ENCODE measurements at places on chromosomes 11 and 22.

- DNase-seq = no peak
Measured at GRCh38 chr11:126561327-126561893, 205.9 kb downstream of the ST3GAL4 start.

- no peak for DNase-seq
Measured at GRCh38 chr11:73267122-73267846, 4.9 kb upstream of the P2RY6 start.

DNA sequence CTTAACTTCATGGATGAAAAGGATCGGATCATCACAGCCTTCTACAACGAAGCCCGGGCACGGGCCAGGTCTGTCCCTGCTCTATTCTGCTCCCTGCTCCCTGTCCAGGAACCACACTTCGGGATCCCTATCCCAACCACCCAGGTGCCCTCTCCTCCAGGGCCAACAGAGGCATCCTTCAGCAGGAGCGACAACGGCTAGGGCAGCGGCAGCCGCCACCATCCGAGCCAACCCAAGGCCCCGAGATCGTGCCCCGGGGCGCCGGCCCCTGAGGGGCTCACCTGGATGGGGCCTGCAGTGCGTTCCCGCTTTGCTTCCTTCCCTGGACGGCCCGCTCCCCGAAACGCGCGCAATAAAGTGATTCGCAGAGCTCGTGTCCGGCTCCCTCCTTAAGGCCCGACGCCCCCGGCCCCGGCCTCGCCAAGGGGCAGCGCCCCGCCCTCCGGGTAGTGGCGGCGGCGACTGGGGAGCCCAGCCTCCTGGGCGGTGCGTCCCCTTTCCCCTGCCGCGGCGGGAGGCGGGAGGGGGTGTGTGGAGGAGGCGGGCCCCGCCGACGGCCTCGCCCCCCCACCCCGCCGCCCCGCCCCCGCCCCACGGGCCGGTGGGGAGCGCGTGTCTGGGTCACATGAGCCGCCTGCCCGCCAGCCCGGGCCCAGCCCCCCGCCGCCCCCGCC is at the start of gene VEGFB:
Gene VEGFB (plus strand): TSS at position 672 of the 674 bp plus-strand sequence. CDS start 250 bp downstream, outside the sequence.
- peak; percentile 19 for DNase-seq

DNA sequence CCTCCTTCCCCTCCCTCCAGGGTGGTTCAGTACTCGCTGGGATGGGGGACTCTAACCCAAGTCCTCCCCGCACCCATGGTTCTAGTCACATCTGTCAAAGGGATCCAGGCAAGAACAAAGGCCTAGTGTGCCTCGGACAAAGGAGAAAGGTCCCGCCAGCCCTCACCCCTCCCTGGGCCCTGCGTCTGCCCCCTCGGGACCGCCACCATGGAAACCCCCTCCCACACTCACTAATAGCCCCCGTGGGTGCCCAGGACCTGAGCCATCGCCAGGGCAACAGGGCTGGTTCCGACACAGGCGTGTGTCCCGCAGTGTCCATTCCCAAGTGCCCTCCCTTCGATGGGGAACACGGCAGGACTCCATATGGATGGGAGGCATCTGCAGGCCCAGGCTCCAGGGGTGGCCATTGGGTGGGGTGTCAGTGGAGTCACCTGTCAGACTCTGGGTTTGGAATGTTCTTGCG is 5.1 kb upstream of the CARNS1 start:
- DNase-seq = no peak

- DNase-seq = no peak
Measured at GRCh38 chr11:34331736-34332135, 26.1 kb downstream of the ABTB2 start.

GRCh38 chr22:24424001-24424900 is 3.1 kb upstream of the ADORA2A start:
- DNase-seq = no peak

GRCh38 chr22:34068001-34068400 is 147.7 kb upstream of the LARGE1 start:
- DNase-seq = no peak

- DNase-seq = no peak
Measured at GRCh38 chr11:87459351-87459750, 421.6 kb downstream of the TMEM135 start.

DNA sequence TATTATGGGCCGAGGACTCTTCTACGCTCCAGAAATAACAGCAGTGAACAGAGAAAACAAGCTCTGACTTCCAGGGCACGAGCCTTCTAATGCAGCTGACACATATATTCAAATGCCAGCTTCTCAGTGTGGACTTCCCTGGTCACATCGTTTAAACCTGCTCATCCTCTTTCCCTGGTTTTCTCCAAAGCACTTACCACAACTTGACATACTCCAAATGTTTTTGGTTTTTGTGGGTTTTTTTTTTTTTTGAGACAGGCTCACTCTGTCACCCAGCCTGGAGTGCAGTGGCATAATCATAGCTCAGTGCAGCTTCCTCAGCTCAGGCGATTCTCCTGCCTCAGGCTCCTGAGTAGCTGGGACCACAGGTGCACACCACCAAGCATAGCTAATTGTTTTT is 105.5 kb downstream of the MICAL3 start:
- no peak for DNase-seq

GRCh38 chr22:11605468-11605981 is 3922.5 kb upstream of the OR11H1 start:
- no peak for DNase-seq

- DNase-seq = no peak
Measured at GRCh38 chr11:65782816-65783228, 2.0 kb upstream of the AP5B1 start.

GRCh38 chr11:5274395-5274794 is 4.7 kb upstream of the HBE1 start:
- no peak for DNase-seq

DNA sequence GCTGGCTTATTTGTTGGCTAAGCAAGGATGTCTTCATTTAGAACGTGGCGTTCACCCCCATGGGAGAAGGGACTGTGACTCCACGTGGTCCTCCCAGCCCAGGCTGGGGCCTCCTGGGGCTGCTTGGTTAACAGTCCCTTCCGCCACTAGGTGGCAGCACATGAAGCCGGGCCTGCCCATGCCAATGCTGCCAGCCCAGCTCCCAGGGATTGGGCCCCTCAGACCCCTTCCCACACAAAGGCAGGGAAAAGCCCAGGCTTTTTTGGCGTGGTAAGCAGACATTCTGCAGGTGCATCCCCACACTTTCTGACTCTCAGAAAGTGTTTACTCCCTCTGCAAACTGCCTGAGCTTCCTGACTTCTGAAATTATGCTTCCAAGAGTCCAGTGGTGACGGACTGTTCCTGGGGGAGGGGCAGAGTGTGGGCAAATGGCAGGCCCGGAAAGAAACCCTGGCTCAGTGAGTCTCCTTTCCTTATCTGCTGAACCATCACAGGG is 3.1 kb downstream of the CBX6 start:
- peak; percentile 75 for DNase-seq

DNA sequence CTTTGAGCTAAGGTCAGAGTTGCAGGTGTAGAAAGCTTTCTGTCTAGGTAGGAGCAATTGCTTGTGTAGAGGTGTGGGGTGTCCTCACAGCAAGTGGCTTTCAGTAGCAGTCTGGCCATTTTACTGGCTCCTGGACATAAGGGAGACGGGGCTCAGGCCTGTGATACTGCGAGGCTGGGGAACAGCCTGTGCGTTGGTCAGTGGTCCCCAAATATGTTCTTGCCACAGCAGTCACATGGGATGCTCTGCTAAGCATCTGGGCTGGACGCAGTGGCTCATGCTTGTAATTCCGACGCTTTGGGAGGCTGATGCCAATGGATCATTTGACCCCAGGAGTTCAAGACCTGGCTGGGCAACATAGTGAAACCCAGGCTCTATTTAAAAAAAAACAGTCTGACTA is 1.9 kb downstream of the MCM5 start:
- no peak for DNase-seq

GRCh38 chr11:79894111-79894510 is 453.3 kb upstream of the TENM4 start:
- no peak for DNase-seq

DNA sequence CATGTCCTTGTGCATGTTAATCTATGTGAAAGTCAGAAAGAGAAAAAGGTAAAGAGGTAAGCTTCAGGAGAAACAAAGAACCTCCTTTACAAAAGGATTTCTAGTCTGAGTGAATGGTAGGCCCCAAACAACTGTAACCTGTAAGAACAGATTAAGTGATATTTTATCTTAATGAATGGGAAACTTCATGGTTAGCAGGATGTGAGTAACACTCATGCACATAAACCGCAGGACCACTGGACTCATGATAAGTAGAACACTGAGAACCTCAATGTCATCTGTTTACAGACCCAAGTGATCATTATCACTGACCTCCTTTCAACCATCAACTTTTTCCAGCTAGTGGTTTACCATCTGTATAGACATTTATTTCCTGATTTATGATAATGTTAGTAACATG is 19.9 kb downstream of the OR8G5 start:
- DNase-seq = no peak

- no peak for DNase-seq
Measured at GRCh38 chr11:73346186-73346935, 29.8 kb upstream of the RELT start.

DNA sequence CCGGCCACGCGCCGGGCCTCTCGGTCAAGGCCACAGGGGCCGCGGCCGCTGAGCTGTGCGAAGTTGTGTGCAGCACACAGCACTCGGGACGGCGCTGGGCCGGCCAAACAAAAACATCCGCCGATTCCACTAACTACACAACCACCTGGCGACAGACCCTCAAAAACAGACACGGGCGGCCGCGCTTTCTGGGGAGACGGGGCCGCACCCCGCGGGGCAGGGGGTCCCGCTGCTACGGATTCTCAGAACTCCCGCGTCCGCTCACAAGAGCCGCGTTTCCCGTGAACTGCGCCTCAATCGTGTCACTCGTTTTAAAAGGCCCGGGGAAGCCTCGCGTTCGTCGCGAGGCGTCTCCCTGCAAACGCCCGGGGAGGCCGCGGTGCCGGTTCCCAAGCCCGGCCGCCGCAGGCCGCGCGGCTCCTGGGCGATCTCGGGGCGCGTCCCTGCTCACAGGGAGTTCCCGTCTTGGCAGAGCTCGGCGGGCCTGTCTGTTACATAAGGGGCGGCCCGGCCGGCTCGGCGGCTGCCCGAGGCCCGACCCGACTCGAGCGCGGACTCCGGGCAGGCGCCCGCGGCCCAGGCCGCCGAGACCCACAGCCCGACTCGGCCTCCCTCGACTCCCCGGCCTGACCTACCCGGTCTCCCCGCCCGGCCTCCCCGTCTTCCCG is 936 bp downstream of the BRD1 start:
- DNase-seq = no peak

- DNase-seq = no peak
Measured at GRCh38 chr11:96254854-96255253, 88.1 kb downstream of the MAML2 start.

DNA sequence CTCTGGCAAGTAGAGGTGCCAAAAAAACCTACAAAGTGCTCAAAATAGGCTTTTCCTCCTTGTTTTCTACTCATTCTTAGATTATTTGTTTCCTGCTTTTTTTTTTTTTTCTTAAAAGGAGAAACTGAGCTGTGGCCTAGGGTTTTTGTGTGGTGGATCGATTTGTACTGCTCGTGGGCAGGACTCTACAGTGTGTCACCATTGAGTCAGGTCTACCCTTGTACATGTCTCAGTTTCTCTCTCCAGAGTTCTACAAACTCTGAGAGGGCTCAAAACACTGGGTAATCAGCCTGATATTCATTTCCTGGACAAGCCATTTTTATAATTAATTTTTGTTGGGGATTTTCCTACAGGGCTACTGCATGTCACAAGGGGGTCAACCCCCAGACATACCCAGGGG is 5.2 kb upstream of the CASP4 start:
- DNase-seq = no peak

GRCh38 chr11:3220101-3220500 is 1.5 kb upstream of the MRGPRG start:
- no peak for DNase-seq

DNA sequence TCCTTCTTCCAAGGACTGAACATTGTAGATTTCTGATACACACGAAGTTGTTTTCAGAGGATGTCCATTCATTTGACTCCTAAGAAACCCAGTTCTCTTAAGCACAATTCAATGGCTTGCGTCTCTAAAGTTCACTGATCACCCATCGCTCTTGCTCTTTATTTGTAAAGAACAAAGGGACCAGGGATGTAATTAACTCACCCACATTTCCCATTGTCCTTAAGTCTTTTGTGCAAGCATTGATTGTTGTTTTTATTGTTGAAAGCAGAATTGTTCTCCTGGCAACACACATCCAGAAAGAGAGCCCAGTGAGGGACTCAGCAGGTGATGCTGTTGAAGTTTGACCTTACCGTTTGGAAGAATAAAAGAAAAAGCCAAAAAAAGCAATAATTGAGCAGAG is 59.2 kb downstream of the SPON1 start:
- DNase-seq = no peak

- no peak for DNase-seq
Measured at GRCh38 chr11:109584001-109584972, 162.3 kb downstream of the C11orf87 start.

- DNase-seq = peak; percentile 96
Measured at GRCh38 chr11:20387261-20388095, at the start of gene PRMT3. Gene PRMT3, plus strand, starts transcription at chr11:20387716. Its CDS starts 31 bp downstream, at chr11:20387747.

Data from CD14-positive monocyte (primary cell).